Stimulated activated CD8-positive, alpha-beta memory T cell treated with anti-CD3 and anti-CD28 coated beads, Interleukin-12 subunit alpha, Interleukin-12 subunit beta, amount 100 ng/mL, for 1 hour (primary cell): ENCODE measurements at places on chromosomes 3 and 15.

GRCh38 chr15:67049351-67050044 is 15.9 kb upstream of the SMAD3 start:
- no peak for DNase-seq

DNA sequence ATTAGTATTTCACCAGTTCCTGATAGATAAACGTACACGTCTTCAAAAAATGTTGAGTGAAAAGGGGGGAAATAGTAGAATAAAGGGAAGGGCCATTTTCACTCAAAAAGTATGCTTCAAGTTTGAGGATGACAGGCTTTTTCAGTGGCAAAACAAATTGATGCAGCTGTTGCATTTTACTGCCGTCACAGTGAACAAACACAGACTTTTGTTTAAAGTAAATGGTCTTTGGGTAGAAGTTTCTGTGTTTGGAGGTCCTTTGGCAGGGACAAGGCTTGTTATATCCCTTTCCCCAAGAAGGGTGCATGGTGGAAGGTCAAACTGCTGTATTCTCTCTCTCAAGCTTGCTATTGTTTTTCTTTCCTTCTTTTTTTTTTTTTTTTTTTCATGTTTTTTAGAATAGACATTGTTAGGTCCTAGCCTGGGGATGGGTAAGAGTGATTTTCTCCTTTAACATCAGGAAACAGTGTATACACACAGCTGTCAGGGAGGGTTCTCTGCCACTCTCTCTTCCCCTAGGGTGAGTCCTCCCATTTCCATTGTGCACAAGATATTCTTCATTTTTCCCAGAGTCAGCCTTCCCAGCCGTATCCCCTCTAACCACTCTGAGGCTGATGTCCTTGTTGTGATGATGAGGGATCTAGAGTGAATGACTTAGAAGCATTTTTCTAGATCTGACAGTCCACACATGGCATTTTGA is 6.6 kb upstream of the SUCNR1 start:
- no peak for DNase-seq

- no peak for DNase-seq
Observed at GRCh38 chr3:53079791-53080555, 34.1 kb upstream of the SFMBT1 start.

GRCh38 chr3:52196977-52197376 is 983 bp upstream of the ALAS1 start:
- DNase-seq = no peak

GRCh38 chr3:122366379-122366749 is 16.7 kb downstream of the MIX23 start:
- no peak for DNase-seq

DNA sequence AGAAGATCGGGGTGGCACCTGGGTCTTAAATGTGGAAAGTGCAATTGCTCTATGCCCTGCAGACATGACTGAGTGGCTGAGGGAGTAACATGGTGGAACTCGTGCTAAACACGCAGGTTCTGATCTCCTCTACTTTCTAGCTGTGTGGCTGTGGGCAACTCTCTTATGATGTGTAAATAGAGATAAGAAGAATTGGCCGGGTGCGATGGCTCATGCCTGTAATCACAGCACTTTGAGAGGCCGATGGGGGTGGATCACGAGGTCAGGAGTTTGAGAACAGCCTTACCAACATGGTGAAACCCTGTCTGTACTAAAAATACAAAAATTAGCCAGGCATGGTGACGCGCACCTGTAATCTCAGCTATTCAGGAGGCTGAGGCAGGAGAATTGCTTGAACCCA is 67.7 kb downstream of the CLDN11 start:
- no peak for DNase-seq

GRCh38 chr3:63278171-63279004 is at the start of gene SYNPR:
TSS of gene SYNPR (plus strand) at chr3:63278308.
- DNase-seq = no peak

- no peak for DNase-seq
Observed at GRCh38 chr3:149560001-149560400, 85.5 kb downstream of the TM4SF4 start.

GRCh38 chr3:7518456-7518855 is 657.5 kb downstream of the GRM7 start:
- no peak for DNase-seq

- DNase-seq = no peak
Observed at GRCh38 chr3:133830071-133830470, 24.5 kb downstream of the SRPRB start.

GRCh38 chr3:186003610-186004009 is 65.8 kb upstream of the TRA2B start:
- DNase-seq = no peak

GRCh38 chr3:45679805-45680204 is 9.4 kb upstream of the SACM1L start:
- no peak for DNase-seq

DNA sequence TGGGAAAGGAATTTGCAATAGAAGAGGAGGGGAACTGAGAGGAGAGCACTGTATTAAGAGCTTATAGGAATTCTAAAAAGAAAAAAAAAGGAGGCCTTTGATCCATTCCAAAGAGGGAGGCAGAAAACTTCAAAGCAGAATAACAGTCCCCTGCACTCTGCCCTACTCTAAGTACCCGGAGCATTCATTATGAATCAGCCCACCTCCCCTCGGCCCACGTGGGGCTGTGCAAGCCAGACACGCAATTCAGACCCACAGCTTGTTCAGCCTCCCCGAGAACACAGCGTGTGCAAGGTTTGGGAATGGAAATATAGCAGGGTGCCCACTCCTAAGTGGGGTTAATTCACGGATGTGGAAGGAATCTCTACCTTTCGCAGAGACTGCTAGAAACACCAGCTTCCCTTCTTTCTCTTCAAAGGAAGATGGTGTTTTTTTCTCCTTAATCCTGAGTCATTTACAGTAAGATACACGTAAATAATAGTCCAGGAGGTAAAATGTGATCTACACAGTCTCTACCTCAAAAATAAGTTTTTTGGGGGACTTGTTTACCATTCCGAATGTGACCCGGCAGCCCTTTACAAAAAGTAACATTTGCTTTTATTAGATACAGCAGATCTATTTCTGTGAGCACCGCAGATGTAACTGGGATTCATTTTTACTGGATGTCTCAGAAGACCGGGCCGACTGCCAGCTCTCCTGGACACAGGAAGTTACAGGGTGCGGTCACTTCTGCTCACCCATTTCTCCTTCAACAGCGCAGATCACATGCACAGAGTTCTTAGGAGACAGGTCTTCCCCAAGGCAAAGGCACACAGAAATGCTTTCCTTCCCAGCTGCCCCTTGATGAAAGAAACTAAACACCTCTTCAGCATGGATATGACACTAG is 768.5 kb upstream of the CFAP20DC start:
- DNase-seq = no peak

GRCh38 chr3:14285548-14285925 is 106.9 kb downstream of the LSM3 start:
- DNase-seq = no peak

- no peak for DNase-seq
Observed at GRCh38 chr15:48087844-48088243, 32.9 kb upstream of the SLC24A5 start.

GRCh38 chr3:140159646-140160045 is 224.7 kb downstream of the CLSTN2 start:
- no peak for DNase-seq

- no peak for DNase-seq
Observed at GRCh38 chr3:185651971-185652370, 65.9 kb downstream of the SENP2 start.

- no peak for DNase-seq
Observed at GRCh38 chr3:13389378-13389777, 30.7 kb downstream of the NUP210 start.

GRCh38 chr15:69172847-69173246 is 12.4 kb downstream of the GLCE start:
- DNase-seq = no peak

DNA sequence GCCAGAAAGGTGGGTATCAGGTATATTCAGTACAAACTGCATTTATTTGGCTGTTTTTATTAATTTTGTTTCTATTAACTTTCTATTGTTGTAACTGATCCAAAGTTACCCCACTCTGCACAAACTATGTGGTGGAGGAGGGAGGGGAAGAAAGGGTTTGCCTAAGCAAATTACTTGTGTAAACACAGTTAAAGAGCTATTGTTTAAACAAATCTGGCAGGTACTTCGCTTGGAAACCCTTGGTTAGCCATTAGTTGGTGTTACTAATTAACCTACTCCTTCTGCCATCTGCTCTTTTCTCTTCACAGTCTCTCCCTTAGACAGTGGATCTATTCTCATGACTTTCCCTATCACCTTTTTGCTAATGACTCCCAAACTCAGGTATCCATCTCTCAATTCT is 328.4 kb upstream of the NECTIN3 start:
- no peak for DNase-seq

- no peak for DNase-seq
Observed at GRCh38 chr3:31219131-31219843, 313.4 kb upstream of the STT3B start.

DNA sequence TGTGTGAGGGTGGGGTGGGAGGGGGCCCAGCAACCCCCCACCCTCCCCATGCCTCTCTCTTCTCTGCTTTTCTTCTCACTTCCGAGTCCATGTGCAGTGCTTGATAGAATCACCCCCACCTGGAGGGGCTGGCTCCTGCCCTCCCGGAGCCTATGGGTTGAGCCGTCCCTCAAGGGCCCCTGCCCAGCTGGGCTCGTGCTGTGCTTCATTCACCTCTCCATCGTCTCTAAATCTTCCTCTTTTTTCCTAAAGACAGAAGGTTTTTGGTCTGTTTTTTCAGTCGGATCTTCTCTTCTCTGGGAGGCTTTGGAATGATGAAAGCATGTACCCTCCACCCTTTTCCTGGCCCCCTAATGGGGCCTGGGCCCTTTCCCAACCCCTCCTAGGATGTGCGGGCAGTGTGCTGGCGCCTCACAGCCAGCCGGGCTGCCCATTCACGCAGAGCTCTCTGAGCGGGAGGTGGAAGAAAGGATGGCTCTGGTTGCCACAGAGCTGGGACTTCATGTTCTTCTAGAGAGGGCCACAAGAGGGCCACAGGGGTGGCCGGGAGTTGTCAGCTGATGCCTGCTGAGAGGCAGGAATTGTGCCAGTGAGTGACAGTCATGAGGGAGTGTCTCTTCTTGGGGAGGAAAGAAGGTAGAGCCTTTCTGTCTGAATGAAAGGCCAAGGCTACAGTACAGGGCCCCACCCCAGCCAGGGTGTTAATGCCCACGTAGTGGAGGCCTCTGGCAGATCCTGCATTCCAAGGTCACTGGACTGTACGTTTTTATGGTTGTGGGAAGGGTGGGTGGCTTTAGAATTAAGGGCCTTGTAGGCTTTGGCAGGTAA is 8.1 kb downstream of the FAM131A start:
- DNase-seq = no peak

DNA sequence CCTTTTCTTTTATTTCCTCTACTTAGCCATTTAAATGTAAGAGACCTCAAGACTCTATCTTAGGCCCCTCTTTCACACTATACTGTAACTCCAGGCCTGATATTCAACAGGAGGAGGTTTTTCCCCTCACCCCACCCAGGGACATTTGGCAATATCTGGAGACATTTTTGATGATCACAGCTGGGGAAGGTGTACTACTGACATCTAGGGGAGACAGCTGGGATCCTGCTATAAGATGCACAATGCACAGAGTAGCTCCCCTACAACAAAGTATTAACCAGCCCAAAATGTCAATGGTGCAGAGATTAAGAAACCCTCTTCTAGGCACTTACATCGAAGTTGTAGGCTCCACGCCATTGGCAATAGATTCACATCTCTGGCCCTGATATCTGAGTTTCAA is 517.5 kb upstream of the UBE2E2 start:
- DNase-seq = no peak

- no peak for DNase-seq
Observed at GRCh38 chr15:82031871-82032270, 13.9 kb downstream of the MEX3B start.

DNA sequence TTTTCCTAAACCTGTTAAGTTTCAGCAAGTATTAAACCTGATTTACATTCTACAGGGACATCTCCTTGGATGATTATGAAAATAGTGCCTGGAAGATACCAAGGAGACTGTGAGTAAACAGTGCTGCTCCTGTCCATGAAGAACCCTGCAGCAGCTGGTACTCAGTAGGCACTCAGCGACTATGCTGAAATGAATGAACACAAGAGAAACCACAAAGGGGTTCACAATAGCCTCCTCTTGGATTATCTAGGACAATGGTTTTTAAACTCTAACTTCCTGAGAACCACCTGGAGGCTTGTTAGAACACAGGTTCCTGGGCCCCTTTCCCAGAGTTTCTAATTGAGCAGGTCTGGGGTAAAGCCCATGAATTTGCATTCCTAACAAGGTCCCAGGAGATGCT is 488.4 kb upstream of the UBE2E2 start:
- no peak for DNase-seq

GRCh38 chr3:30282154-30282696 is 324.2 kb upstream of the TGFBR2 start:
- no peak for DNase-seq

- no peak for DNase-seq
Observed at GRCh38 chr3:58351920-58352319, 19.2 kb downstream of the PXK start.

GRCh38 chr15:35289024-35289617 is 204.0 kb upstream of the NANOGP8 start:
- no peak for DNase-seq

DNA sequence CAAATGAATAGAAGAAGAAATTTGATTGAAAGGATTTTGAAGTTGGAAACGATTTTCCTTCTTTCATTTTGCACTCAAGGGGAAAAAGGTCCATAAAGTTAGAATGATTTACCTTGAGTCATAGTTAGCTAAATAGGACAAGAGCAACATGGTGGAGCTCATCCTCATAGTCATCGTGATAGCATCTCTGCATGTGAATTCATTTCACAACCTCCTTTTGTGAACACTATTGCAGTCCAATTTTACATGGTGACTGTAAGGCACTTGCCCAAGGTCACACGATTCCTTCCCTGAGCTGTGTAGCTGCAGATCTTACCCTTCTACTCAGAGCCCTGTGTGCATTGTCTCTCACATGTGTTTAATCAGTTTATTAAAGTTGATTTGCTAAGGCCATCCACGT is 359.8 kb upstream of the C2CD4B start:
- no peak for DNase-seq

GRCh38 chr3:189457631-189458412 is 173.4 kb upstream of the TP63 start:
- no peak for DNase-seq

DNA sequence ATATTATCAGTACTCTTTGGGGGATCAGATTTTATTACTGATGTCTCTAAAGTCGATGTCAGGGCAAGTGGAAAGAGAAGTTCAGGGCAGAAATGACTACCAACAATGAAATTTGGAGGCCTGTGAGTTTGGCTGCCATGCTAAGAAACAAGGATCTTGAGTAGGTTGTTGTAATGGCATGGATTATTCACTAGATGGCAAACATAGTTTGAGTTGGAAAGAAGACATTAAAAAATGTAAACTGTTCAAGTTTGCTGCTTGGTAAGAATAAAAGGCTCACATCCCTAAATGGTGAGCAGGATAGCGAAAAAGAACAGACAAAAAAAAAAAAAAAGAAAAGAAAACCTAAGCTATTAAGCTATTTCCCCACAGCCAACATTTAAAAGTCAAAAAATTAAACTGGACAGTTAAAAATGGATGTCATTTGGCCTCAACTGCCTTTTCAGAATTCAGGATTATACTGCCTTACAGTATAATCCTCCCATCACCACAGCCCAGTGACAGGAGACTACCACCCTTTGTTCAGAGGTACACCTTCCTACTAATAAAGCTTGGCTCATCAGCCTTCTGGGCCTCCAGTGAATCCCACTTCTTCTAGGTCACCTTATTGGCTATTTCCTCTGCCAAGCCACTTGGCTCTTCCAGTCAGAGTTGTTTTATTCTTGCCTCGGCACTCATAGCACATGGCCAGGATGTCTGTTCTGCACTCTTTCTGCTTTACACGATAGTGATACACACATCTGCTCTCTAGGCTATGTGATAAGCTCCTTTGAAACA is 163.7 kb downstream of the PLD1 start:
- no peak for DNase-seq
